ENCODE measurements at places on chromosomes 1 and 21. TPM values are rescaled to one million over a fixed set of nuclear protein-coding genes. Genes with fewer than 3 reads are reported as not detected.

MCOLN3 gene
- total RNA-seq = not detected

TDRD10 gene
- 0.49 TPM for total RNA-seq

CCDC30 gene
- total RNA-seq = 12.0 TPM

RGS8 gene
- total RNA-seq = 11.3 TPM

KLF17 gene
- under 0.01 TPM for total RNA-seq

LAPTM5 gene
- 3.9 TPM for total RNA-seq

CD1E gene
- not detected for total RNA-seq

DNAJC28 gene
- total RNA-seq = 3.0 TPM

RGS1 gene
- total RNA-seq = 12.5 TPM

CDK18 gene
- 1.2 TPM for total RNA-seq

LINGO4 gene
- not detected for total RNA-seq

TNFRSF9 gene
- total RNA-seq = not detected

APP gene
- 426 TPM for total RNA-seq

CLCA4 gene
- total RNA-seq = not detected

IGSF9 gene
- total RNA-seq = 7.6 TPM

ERVH48-1 gene
- not detected for total RNA-seq

LCE1D gene
- not detected for total RNA-seq

STIL gene
- 4.7 TPM for total RNA-seq

Measured in temporal lobe (tissue), 4 donors.